ENCODE measurements at places on chromosomes 5 and 9. TPM values are rescaled to one million over a fixed set of nuclear protein-coding genes. Genes with fewer than 3 reads are reported as not detected.

- no peaks in the 10 kb centered on the region for H3K27me3 ChIP-seq
- H3K27ac ChIP-seq: peak overlapping the region; percentile 83
- peak overlapping the region; percentile 71 for H3K4me3 ChIP-seq
- H3K36me3 ChIP-seq: no peaks in the 10 kb centered on the region
- peaks cover 23% of the 10 kb centered on the region for H3K4me1 ChIP-seq
Measured at GRCh38 chr9:93132946-93133680, 938 bp downstream of the NINJ1 start.

DNA sequence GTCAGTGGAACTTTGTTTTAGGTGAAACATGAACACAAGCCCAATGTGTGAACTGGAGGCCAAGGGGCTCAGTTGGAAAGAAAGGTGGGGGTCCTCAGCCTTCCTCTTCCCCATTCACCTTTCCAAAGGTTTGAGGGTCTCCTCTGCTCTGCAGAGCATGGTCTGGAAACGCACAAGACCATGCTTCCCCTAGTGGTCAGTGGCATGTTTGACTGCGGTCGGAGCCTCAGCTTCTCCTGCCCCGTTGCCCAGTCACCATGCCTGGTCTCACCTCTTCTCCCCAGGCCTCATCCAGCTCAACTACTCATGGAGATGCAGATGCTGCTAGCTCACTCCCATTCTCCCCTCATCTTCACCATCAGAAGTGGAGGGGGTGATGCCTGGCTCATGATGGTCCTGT, 340.3 kb downstream of the GADD45G start:
- no peak for DNase-seq
- H3K27ac ChIP-seq: no peak overlapping the region
- no peaks in the 10 kb centered on the region for H3K27me3 ChIP-seq

DNA sequence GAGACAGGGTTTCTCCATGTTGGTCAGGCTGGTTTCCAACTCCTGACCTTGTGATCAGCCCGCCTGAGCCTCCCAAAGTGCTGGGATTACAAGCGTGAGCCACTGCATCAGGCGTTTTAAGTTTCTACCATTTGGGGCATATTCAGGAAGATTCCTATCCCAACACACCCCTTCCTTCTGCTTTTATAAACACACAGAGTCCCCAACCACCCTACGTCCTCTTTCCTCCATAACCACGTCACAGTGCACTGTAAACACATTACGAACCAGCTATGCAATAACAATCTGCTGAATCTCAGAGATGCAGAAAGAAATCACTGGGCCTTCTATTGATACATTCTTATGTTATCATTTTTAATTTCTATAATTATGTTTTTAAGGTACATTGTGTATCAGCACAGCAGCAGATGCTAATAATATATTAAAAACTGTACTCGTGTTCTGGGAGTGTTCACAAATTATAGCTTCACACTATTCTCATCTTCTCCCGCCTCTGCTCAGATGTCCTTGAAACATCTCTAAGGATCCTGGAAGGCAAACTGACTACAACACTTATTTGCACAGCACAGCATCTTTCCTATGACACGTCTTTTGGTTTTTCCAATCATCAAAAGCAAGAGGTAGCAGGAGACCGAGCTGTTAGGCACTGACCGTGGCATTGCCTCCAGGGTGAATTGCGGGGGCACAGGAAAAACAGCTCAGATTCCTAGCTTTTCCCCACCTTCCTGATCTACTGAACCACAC, 60.2 kb downstream of the KCNIP1 start:
- H3K4me1 ChIP-seq: no peaks in the 10 kb centered on the region
- DNase-seq: no peak
- no peak overlapping the region for H3K27ac ChIP-seq
- H3K4me3 ChIP-seq: no peak overlapping the region
- H3K27me3 ChIP-seq: no peaks in the 10 kb centered on the region

- H3K27me3 ChIP-seq: no peaks in the 10 kb centered on the region
- H3K4me3 ChIP-seq: no peak overlapping the region
- H3K36me3 ChIP-seq: no peaks in the 10 kb centered on the region
- H3K4me1 ChIP-seq: peaks cover 34% of the 10 kb centered on the region
- peak; percentile 80 for DNase-seq
Measured at GRCh38 chr9:124218438-124218982, 39.2 kb upstream of the NEK6 start.

CKMT2 gene
- total RNA-seq: 0.40 TPM

DNA sequence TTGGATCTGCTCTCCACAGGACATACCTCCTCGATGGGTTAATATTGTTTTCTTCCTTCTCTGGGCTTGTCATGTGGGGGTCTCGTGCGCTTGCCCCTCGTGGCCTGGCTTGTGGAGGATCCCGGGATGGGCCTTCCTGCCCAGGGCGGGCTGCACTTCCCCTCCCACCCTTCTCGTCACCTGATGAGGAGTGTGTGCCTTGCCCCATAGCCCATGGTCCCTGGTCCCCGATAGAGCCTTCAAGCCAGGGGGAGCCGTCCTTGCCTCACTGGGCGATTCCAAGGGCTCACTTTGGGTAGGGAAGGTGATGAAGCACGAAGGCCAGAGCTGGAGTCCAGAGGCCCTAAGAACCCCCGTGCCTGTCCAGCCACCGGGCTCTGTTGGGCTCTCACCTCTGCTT, 28.7 kb downstream of the DYNC2I2 start:
- no peak overlapping the region for H3K27ac ChIP-seq
- H3K4me1 ChIP-seq: no peaks in the 10 kb centered on the region
- no peak for DNase-seq
- no peaks in the 10 kb centered on the region for H3K27me3 ChIP-seq
- H3K36me3 ChIP-seq: peaks cover 49% of the 10 kb centered on the region

DNA sequence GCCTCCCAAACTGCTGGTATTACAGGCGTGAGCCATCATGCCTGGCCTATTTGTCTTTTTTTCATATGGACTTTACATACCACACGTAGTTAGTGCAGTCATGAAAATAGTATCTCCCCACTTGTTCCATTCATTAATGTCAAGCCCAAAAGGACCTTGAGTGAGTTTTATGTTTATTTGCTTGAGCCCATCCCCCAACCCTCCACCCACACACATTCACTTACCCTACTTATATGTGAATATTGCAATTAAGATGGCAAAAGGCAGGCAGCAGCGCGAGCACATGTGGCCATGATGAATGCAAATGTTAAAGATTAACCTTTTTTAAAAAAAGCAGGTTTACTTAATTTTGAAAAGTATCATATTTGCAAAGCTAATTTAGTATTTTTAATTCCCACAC, 24.9 kb upstream of the PIK3R1 start:
- no peak overlapping the region for H3K4me3 ChIP-seq
- H3K36me3 ChIP-seq: no peaks in the 10 kb centered on the region

DNA sequence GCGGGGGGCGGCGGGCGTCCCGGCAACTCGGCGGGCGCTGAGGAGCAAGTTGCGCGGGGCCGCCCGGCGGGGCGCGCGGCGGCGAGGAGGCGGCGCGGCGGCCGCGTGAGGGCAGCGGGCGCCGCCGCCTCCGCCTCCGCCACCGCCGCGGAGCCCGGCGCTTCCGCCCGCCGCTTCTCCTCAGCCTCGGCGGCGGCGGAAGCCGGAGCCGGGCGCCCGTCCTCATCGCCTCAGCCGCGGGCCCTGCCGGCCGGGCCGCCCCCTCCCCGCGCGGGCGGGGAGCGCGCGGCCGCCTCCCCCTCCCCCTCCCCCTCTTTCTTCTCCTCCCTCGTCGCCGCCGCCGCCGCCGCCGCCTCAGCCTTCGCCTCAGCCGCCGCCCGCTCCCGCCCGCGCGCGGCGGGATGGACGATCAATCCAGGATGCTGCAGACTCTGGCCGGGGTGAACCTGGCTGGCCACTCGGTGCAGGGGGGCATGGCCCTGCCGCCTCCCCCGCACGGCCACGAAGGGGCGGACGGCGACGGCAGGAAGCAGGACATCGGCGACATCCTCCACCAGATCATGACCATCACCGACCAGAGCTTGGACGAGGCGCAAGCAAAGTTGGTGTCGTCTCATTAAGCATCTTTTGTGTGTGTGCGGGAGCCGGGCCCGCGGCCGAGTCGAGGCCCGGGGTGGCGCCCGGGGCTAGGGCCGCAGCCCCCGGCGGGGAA, at the start of gene PBX3:
Gene PBX3 (plus strand): TSS at position 321 of the 712 bp plus-strand sequence.
- H3K4me3 ChIP-seq: peak within 1 kb of the TSS; percentile 83
- peaks cover 3% of the 10 kb centered on the region for H3K4me1 ChIP-seq
- peak; percentile 65 for DNase-seq
- H3K27ac ChIP-seq: peak within 1 kb of the TSS; percentile 87
- no peaks in the 10 kb centered on the region for H3K27me3 ChIP-seq

DNA sequence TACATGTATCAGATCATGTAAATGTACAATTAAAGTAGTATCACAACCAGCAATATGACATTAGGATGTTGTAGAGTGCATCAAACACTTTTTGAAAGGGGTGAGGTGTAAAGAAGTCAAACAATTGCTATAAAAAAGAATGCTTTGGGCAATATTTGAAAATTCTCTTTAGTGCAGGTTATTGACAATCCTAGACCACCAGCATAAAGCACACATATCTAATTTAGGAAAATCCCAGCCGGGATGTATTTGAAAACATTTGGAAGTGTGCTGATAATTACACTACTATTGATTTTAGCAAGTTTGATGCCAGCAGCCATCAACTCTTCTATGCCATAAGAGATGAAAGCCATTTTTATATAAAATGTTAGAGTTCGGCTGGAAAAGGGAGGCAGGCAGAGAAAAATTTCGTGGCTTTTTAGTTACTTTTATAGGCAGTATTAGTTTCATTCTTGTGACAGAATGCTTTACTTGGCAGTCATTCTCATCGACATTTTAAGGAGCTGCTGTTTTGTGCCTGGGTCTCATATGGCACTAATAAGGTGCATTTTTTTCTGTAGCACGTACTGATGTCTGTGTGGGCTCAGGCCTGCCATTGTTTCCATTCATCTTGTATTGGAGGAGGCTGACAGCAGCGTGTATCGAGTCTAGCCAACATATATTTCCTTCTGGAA, 285.7 kb downstream of the AOPEP start:
- no peaks in the 10 kb centered on the region for H3K36me3 ChIP-seq
- no peaks in the 10 kb centered on the region for H3K27me3 ChIP-seq
- H3K27ac ChIP-seq: no peak overlapping the region
- H3K4me3 ChIP-seq: no peak overlapping the region

GRCh38 chr5:117657541-117657940, 1082.9 kb upstream of the SEMA6A start:
- no peak overlapping the region for H3K4me3 ChIP-seq
- DNase-seq: no peak
- H3K27ac ChIP-seq: no peak overlapping the region
- H3K4me1 ChIP-seq: no peaks in the 10 kb centered on the region
- H3K27me3 ChIP-seq: no peaks in the 10 kb centered on the region

CCL27 gene
- total RNA-seq: not detected

OSMR gene
- 3.0 TPM for total RNA-seq

GRCh38 chr9:100066539-100066938, 32.3 kb downstream of the ERP44 start:
- DNase-seq: no peak
- H3K36me3 ChIP-seq: no peaks in the 10 kb centered on the region
- H3K4me1 ChIP-seq: no peaks in the 10 kb centered on the region
- H3K27ac ChIP-seq: no peak overlapping the region
- H3K4me3 ChIP-seq: no peak overlapping the region

CEP72 gene
- total RNA-seq: 21.0 TPM

IL5 gene
- total RNA-seq: not detected

GRCh38 chr5:116296335-116297072, 211.7 kb downstream of the COMMD10 start:
- no peaks in the 10 kb centered on the region for H3K27me3 ChIP-seq
- DNase-seq: no peak
- no peaks in the 10 kb centered on the region for H3K36me3 ChIP-seq
- no peaks in the 10 kb centered on the region for H3K4me1 ChIP-seq
- H3K4me3 ChIP-seq: no peak overlapping the region

- no peaks in the 10 kb centered on the region for H3K4me1 ChIP-seq
- H3K36me3 ChIP-seq: no peaks in the 10 kb centered on the region
- DNase-seq: no peak
- no peak overlapping the region for H3K4me3 ChIP-seq
- no peak overlapping the region for H3K27ac ChIP-seq
Measured at GRCh38 chr5:18959535-18959934, 1028.5 kb downstream of the CDH18 start.

GRCh38 chr9:14909961-14910805, at the start of gene FREM1:
FREM1 (minus strand) TSS chr9:14910428; CDS start chr9:14868977, 41,451 bp downstream.
- DNase-seq: peak; percentile 47
- H3K36me3 ChIP-seq: no peaks in the 10 kb centered on the region
- no peaks in the 10 kb centered on the region for H3K27me3 ChIP-seq

TAF11L5 gene
- not detected for total RNA-seq

DNA sequence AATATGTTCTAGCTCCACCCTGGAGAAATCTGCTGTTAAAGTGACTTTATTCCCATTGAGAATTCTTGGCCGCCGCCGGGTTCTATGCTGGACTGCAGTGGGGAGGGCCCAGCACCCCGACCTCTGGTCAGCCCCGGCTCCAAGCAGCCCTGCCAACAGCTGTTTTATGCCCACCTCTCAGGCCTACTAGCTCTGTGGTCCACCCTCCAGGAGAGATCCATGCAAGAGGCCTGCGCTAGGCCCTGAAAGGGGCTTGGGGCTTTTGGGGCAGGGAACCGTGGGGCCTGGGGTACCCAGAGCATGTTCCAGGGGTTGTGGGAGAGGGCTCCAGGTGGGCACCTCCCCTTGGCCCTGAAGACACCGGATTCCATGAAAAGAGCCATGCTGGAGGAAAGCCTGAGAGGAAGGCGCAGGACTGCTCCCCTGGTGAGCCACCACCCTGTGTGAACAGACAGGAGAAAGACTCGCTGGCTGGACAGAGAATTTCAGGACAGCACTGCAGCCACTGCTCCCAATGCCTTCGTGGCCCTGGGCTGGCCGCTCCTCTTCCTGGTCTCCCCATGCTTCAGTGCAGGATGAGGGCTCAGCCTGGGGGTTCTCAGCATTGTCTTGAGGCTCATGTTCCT, 44.6 kb upstream of the RUFY1 start:
- H3K4me1 ChIP-seq: no peaks in the 10 kb centered on the region
- DNase-seq: no peak
- no peak overlapping the region for H3K27ac ChIP-seq
- no peak overlapping the region for H3K4me3 ChIP-seq
- no peaks in the 10 kb centered on the region for H3K36me3 ChIP-seq

PRKAA1 gene
- total RNA-seq: 118 TPM

TMED7 gene
- 146 TPM for total RNA-seq

GRCh38 chr5:11791792-11792191, 112.5 kb downstream of the CTNND2 start:
- H3K4me1 ChIP-seq: no peaks in the 10 kb centered on the region
- H3K4me3 ChIP-seq: no peak overlapping the region
- H3K27ac ChIP-seq: no peak overlapping the region
- H3K36me3 ChIP-seq: no peaks in the 10 kb centered on the region
- DNase-seq: no peak

DNA sequence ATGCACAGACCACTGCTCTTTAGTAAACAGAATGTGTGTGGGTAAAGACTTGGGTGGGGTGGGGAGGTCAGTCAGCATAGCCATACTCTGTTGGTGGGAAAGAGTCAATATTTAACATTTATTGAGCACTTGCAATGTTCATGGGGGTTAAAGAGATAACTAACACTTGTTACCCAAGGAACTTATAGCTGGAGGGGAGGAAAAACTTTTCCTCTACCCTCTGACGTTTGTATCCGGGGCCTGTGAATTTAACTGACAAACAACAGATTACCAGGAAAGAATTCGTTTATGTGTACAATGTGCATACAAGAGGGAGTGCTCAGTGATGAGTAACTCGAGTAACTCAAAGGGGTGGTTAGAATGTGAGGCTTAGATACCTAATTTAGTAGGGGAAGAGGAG, 6.8 kb upstream of the CLINT1 start:
- no peak overlapping the region for H3K27ac ChIP-seq
- no peaks in the 10 kb centered on the region for H3K4me1 ChIP-seq
- no peak for DNase-seq
- H3K27me3 ChIP-seq: no peaks in the 10 kb centered on the region

- no peak overlapping the region for H3K4me3 ChIP-seq
- H3K27ac ChIP-seq: no peak overlapping the region
- DNase-seq: no peak
- no peaks in the 10 kb centered on the region for H3K27me3 ChIP-seq
Measured at GRCh38 chr5:41048986-41049385, 22.2 kb downstream of the MROH2B start.

Measured in colonic mucosa (tissue), 4 donors.